ENCODE measurements at places on chromosomes 7 and 10.

DNA sequence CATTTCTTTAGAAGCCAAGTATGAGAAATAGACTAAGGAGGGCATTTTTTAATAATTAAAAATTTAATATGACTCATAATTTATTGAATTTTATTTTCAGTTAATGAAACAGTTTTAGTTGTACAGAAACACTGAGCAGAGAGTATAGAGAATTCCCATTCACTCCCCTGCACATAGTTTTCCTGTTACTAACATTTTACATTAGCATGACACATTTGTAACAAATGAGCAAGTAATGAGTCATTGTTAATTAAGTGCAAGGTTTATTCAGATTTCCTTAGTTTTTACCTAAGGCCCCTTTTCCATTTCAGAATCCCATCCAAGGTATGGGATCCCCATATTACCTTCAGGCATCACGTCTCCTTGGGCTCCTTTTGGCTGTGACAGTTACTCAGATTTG lies 271.5 kb upstream of the FZD8 start:
- no peak for DNase-seq

GRCh38 chr10:108775911-108776475 lies 1147.3 kb downstream of the XPNPEP1 start:
- DNase-seq = peak; percentile 21

- no peak for DNase-seq
Observed at GRCh38 chr10:71645185-71645584, 74.4 kb downstream of the C10orf105 start.

DNA sequence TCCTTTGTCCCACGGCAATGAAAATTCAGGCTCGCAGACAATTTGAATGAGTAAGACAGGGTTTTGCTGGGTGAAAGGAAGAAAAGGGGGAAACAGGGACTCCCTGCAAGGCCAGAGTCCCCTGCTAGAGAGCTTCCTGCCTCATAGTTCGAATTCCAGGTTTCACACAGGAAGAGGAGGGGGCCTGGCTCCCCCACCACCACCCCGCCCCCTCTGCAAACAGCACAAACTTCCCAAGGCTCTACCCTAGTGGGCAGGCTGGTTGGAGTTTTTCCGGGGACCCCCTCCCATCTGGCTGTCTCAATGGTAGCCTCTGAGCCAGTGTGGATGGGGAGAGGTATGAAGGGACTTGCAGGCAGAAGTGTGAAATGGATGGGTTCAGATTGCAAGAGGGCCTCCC lies 57.4 kb upstream of the NEBL start:
- DNase-seq = no peak

GRCh38 chr7:48637382-48637781 lies 287.0 kb upstream of the CDC14C start:
- peak; percentile 46 for DNase-seq

DNA sequence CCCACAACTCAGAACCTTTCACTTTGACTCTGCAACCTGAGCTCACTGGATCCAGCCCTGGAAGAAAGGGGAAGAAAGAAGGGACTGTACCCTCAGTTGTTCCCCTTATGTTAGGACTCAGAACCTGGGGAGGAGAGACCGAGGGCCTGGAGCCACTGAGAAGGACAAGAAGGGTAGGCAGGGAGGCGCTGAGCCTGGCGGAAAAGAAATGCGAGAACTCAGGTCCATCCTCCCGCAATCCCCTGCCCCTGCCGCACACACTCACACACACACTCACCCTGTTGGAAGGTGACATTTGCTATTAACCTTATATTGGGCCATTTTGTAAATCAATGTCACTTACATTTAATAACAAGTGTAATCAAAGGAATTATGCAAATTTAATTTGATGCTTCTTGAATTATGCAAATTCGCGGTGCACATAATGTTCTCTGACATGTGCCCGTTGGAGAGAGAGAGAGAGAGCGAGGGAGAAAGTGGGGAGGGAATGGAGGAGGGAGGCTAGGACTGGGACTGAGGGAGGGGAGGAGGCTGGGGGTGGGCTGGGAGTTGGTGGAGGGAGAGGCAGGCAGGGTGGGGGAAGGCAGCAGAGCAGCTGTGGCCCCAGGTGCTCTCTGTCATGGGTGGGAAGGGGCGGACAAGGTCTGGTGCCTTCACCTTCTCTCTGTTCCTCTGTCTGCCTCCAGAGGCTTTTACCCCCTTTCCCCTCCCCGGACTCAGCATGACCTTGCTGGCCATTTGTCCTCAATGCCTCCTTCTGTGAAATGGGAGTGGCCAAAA lies 99.6 kb upstream of the PAX2 start:
- no peak for DNase-seq

DNA sequence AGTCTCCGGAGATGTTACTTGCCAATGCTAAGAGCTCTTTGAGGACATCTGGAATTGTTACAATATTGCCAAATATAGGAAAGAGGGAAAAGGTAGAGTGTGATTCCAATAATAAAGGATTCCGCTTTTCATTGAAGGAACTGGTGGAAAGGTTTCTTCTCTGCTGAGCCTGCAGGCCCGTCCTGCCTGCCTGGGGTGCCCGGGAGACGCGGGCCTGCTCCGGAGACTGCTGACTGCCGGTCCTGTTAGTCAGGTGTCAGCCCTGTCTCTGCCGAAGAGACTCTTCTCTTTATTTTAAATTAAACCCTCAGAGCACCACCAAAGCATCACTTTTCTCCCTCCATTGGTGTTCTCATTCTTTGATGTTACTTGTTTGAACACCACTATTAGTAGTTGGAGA lies 2.2 kb downstream of the EGFR start:
- DNase-seq = peak; percentile 19

DNA sequence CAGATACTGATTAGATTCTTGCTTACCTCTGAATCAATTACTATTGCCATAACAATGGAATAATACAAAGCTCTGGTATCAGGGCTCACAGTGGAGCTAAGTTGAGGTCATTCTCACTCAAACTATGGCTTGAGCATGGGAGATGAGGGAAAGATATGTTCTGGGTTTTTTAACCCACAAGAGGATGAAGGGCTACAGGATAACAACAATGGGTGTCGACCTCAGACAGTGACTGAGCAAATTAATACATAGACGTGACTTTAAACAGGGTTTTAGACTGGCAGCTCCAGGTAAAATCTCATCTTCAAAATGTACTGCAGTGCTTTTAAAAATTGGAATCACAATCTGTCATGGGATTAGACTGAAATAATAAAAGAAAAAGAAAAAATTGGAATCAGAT lies 7.5 kb upstream of the HIBADH start:
- DNase-seq = no peak

DNA sequence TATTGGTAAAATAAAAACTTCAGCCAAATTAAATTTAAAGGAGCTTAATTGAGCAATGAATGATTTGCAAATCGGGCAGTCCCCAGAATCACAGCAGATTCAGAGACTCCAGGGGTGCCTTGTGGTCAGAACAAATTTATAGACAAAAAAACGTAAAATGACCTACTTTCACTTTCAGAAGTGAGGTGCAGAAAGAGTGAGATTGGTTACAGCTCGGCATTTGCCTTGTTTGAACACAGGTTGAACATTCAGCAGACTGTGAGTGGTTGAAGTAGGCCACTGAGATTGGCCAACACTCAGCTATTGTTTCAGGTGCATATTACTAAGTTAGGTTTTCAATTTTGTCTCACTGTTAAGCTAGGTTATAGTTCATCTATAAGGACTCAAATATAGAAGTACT lies 153.4 kb downstream of the BICC1 start:
- no peak for DNase-seq

- DNase-seq = no peak
Observed at GRCh38 chr7:45469103-45469502, 105.1 kb upstream of the ADCY1 start.

DNA sequence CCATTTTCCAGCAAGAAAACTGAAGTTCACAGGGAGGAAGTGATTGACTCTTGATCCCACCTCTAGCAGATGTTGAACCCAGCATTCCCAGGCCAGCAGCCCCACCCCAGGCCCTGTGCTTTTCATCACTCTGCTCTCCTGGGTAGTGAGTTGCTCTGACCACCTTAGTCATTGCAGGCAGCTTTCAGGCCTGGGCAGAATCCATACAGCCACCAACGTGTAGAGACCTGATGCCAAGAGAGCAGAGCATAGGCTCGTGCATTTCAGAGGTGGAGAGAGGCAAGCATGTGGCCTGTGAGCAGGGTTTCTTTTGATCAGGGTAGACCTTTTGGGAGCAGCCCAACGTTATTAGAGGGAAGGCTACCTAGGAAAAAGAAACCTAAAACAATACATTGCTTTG lies 334.6 kb downstream of the PTEN start:
- no peak for DNase-seq

DNA sequence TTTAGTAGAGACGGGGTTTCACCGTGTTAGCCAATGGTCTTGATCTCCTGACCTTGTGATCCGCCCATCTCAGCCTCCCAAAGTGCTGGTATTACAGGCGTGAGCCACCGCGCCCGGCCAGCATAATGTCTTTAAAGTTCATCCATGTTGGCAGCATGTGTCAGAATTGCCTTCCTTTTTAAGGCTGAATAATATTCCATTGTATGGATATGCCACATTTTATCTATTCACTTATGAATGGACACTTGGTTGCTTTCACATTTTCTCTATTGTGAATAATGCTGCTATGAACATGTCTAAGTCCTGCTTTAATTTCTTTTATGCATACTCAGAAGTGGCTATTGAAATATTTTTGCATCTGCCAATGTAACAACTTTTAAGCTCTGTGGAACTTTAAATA lies 754.0 kb upstream of the GALNT17 start:
- DNase-seq = no peak

DNA sequence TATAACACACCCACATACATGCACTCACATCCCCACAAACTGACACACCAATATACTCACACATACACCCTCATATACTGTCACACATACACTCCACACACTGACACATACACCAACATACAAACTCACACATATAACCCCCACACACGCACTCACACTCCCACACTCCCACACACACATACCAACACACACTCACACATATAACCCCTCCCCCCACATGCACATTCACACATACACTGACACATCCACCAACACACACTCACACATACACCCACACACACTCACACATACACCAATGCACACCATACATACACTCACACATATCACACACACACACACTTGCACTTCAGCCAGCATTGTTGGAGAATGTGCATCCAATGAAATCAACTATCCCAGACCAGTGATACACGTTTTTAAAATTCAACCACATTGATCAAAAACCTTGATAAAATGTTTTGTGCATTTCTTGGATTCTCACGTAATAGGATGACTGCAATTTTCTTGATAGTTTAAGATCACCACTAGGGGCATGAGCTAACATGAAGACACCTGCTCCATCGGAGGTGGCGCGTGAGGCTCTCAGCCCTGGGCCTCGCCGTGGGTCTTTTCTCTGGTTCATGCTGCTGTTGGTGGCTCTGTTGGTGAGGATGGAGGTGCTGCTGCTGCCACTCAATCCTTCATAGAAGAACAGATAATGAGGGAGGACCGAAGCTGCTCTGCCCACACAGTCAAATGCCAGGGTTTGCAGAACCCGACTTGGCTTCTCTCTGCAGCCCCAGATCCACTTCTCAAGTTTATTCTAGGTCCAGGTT lies 32.1 kb upstream of the CHST15 start:
- DNase-seq = peak; percentile 51

DNA sequence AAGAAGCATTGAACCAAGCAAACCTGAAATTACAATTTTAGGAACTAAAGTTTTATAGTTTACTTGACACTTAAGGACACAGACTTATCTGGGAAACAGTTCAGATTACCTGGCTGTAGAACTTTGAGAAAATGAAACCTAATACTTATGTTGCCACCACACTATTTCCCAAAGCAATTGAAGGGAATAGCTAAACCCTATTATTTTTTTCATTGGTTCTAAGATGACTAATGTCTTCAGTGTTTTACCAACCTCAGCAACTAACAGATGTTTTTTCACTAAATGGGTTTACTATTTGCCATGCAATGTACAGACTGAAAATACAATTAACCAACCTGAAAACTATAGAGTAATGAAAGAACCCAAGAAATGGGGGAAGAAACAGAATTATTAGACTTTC lies 689.6 kb downstream of the SORCS1 start:
- no peak for DNase-seq

DNA sequence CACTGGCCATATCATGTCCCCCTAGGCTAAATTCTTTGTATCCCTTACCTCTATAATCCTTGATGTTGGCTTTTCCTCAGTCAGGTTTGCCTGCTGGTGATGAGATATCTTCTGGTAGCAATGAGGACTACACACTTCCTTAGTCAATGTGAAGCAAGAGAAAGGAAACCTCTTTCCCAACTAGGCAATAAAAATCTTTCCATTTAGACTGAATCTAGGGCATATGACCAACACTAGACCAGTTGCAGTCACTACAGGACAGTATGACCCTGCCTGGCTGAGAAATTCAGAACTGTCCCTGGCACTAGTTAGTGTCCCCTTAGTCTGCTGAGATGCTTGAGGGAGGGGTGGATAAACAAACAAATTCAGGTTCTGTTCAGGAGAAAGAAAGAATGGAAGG lies 142.6 kb downstream of the RNLS start:
- DNase-seq = no peak

DNA sequence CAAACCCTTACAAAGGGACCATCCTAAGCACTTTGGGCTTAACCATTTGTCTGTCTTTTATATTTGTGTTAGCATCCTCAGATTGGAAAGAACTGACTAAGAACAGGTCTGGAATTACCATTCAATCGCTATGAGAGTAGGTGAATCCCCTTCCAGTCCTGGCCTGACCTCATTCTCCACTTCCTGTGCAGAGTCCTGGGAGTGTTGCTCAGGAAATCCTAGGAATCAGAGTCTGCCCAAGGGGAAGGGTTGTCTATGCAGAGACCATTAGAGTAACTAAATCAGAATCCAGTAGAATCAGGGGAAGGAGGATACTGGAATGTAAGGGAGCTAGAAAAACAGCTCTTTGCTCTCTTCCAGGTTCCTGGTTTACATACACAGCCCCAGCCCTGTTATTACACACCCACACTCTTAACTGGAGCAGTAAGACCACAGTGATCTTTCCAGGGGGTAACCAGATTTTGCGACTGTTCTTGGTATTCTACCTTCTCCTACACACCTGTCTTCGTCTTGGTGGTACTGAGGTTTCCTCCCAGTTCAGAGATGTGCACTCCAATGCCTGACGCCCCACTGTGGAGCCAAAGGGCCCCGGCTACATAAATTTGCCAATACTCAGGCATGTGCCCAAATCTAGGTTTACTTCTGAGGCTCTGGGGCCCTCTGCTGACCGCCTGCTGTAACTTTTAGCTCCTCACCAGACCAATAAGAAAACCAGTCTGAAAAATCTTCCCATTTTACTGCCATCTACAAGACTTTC lies 103.7 kb downstream of the RNF216 start:
- DNase-seq = peak; percentile 79

GRCh38 chr10:126278851-126279250 lies 109.4 kb downstream of the ADAM12 start:
- DNase-seq = no peak
